ENCODE measurements at places on chromosomes 3 and 15.

GRCh38 chr3:87359826-87360225 lies 83.4 kb upstream of the POU1F1 start:
- no peak for DNase-seq

- no peak for DNase-seq
Measured at GRCh38 chr3:15591242-15591641, 10.1 kb downstream of the HACL1 start.

- DNase-seq, result no peak
Measured at GRCh38 chr15:67887776-67888175, 47.9 kb upstream of the RNU6-1 start.

- DNase-seq, result no peak
Measured at GRCh38 chr3:110332629-110333028, 739.0 kb upstream of the NECTIN3 start.

DNA sequence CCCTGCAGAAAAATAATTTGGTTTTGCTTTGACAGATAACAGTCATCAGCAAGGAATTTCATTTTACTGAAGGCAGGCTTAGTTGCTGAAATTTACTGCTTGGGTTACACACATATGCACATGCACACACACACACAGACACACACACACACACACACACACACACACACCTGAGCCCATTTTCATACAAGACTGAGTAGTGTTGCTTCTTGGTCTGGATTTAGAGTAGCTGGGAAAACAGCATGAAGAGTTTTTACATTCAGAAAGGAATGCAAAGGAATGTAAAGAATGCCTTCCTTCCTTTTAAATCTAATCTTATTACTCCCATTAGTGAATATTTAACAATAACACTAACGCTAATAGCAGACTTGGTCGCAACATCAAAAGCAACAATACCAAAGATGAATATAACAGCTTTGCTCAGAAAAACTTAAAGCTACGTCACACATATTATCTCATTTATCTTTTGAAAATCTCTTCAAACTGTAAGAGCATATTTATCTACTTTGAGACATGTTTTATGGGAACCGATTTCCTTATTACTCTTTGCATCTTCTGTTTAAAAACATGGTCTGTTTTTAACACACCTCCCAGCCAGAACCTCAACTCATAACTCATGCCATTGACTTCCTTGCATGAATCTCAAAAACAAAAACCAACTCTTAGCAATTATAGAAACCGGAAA lies 32.5 kb downstream of the RFTN1 start:
- DNase-seq, result no peak

DNA sequence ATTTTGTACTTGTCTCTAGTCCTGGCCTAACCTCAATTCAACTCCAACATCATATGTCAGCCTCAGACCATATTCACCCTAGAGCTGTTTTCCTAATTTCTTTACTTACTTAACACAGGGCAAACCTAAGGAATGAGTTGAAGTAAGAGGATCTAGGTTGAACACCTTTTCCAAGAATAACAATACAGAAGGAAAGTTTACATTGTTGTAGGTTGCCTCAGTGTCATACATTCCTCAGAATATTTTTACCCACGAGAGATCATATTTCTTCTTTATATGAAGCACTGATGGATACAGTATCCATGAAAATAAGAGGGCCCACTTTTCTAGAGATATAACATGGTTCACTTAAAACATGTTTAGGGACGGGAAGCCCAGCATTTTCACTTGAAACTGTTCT lies 369.5 kb downstream of the CNTN6 start:
- no peak for DNase-seq

DNA sequence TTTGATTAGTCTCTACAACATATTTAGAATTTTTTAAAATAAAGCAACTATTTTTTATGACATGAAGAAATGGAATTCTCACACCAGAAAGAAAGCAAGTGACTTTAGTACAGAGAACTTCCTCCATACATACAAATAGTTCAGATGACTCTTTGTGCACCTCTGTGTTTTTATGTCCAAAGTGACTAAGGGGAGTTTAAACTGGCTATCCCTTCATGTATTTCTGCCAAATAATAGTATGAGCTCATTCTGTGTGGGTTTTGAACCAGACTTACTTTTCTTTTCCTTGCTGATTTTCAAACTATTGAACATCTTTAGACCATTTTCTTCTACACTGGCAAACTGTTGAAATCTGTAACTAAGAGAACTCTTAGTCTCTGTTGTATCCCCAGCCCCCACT lies 196.3 kb downstream of the EPHA3 start:
- DNase-seq, result no peak

DNA sequence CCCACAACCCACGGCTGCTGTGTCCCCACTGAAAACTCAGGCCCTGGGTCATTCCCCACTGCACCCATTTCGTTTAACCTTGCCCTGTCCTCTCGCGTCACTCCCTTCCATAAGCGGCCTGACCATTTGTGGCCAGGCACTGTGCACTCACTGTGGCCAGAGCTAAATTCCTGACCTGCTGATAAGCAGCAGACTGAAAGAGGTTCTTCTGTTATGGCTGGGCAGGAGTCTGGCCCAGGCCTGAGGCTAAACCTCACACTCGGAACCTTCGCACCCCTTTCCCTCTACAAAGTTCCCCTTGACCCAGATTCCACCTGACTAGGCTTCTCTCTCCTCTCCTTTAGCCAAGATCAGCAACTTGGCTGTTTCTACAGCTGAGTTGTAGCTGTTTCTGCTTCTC lies 62.3 kb downstream of the ADAMTS17 start:
- DNase-seq, result no peak

DNA sequence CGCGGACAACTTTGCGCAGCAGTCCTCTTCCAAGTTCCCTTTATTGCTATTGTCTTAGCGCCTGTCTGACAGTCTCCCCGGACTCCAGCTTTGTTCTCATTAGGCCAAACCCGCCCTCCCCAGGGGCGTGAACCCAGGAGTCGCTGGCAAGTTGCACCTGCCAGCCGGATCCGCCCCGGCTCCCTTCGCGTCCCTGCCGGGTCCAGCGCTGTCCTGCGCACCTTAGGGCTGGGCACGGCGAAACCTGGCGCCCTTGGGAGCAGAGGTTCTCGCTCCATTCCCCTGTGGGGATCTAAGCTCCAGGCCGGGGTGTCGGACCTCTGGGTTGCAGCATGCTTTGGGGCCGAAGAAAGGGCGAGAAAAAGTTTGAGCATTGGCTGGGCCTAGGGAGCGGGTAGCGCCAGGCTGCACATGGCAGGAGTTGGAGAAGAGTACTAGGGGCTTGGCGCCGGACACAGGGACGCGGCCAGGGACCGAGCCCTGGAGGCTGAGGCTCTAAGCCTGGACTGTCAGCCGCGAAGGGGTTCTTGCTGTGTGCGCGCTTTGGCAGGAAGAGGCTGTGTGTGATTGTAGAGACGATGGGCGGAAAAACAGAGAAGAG lies 335.1 kb upstream of the THRB start:
- no peak for DNase-seq

DNA sequence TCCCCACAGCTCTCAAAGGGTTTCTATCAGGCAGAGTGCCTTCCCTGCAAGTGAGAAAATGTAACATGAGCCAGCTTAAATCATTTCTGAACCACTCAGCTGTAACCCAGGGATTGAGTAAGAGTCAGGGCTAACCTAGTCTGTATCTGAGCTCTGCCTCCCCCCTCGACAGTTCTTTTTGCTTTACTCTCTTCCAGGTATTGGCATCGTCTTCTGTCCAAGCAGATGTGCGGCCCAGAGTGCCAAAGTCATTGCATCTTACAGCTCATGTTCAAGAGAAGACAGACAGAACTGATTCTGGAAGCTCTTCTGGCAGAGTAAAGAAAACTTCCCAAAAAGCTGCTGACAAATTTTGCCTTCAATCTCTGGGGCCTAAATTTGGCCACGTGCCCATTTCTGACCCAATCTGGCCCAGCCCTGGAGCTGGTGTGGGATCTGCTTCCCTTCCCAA lies 74.8 kb downstream of the ABHD5 start:
- no peak for DNase-seq

- no peak for DNase-seq
Measured at GRCh38 chr3:139811331-139811730, 123.7 kb upstream of the CLSTN2 start.

- DNase-seq, result no peak
Measured at GRCh38 chr3:105022813-105023212, 343.9 kb upstream of the ALCAM start.

GRCh38 chr15:100438570-100438969 lies 90.2 kb downstream of the CERS3 start:
- peak; percentile 56 for DNase-seq

- DNase-seq, result no peak
Measured at GRCh38 chr3:126211569-126211968, 31.2 kb upstream of the ALDH1L1 start.

DNA sequence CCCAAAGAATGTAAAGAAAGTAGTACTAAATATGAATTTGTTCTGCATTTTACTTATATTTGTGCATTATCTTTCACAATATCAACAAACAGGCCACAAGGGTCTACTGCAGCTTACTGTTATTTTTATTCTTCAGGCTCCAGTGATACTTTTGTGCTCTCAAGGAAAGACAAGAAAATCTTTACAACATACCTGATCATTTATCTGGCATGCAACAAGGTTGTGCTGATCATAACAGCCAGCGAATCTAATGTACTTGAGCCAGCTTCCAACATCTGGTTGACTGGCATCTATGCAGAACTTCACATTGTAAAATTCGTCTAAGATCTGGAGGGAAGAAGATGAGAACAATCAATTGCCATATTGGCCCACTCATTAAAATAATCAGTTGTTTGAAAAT lies 520.0 kb downstream of the MECOM start:
- no peak for DNase-seq

GRCh38 chr3:122681974-122682409 lies 1.4 kb downstream of the PARP14 start:
- DNase-seq, result no peak

DNA sequence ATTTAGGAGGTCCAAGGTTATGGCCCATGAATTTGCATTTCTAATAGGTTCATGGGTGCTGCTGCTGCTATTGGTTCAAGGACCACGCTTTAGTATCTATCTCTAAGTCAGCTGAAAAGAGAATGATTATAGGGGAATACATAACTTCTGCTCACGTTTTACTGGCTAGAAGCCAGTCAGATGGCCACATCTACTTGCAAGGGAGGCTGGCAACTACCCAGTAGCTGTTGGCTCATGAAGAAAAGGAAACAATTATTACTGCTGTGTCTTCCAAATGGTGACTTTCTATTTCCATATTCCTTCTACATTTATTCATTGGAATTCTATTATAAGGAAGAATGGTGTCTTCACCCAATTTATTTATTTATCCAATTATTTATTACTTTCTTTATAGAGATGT lies 54.2 kb downstream of the SLC25A36 start:
- DNase-seq, result no peak

GRCh38 chr15:27575521-27575920 lies 523.6 kb downstream of the OCA2 start:
- no peak for DNase-seq

DNA sequence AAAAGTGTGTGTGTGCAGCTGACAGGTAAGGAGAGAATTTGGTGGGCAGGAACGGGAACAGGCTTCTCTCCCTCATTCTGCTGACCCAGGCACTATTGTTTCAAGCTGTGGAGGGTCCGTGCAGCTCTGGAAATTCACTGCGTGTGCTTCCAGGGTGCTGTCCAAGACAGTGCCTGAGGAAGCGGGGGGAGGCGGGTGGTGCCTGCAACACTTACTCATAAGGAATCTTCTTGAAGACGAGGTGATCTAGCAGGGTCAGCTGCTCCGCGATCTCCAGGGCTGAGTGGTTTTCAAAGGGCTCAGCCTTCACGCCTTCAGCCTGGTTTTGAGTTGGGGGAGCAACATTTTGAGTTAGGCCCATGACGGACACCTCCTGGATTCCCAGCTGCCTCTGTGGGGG lies 46.6 kb upstream of the CTSH start:
- DNase-seq, result no peak

- no peak for DNase-seq
Measured at GRCh38 chr3:80983753-80984152, 777.7 kb downstream of the GBE1 start.

DNA sequence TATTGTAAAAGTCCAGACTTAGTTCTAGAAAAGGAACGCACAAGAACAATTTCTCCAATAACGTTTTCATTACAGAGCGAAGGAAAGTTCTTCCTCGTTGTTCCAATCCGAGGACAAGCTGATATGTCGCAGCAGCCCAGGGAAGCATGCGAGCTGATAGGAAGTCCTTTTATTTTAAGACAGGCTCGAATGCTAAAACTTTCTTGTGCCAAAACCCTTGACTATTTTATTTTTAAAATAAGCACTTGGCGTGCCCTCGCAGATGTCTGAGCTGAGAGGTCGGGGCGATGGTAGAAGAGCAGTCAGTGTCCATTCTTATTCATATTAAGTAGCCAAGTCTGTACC lies 433 bp upstream of the MITF start:
- DNase-seq, result no peak

- DNase-seq, result no peak
Measured at GRCh38 chr3:48685293-48685602, 467 bp downstream of the NCKIPSD start.

GRCh38 chr3:28198974-28199373 lies 42.4 kb upstream of the CMC1 start:
- no peak for DNase-seq

DNA sequence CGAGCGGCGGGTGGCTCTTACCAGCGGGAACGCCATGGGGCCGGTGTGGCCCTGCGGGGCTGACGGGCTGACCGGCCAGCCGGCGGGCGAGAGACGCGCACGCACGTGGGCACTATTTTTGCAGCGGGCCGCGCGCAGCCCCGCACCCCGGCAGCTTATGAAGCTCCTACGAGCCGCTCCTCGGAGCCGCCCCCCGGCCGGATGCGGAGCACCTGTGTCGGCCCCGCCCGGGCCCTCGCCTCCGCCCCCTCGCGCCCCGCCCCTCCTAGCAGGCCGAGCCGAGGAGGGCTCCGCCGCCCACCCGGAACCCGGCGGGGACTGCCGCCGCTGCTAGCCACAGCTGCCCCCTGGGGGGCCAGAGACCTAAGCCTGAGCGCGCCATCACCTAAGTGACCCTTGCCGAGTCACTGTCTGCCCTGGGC lies 683 bp upstream of the CPEB1 start:
- DNase-seq, result peak; percentile 66

DNA sequence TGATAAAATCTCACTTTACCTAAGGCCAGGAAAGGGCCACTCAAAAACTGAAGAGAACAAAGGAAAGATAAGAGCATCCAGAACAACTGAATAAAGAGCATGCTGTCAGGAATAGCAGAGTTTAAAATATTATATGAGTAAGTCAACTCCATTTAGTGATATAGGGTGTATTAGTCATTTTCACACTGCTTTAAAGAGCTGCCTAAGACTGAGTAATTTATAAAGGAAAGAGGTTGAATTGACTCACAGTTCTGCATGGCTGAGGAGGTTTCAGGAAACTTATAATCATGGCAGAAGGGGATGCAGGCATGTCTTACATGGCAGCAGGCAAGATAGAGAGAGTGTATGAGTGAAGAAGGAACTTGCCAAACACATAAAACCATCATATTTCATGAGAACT lies 778.0 kb upstream of the NECTIN3 start:
- no peak for DNase-seq

DNA sequence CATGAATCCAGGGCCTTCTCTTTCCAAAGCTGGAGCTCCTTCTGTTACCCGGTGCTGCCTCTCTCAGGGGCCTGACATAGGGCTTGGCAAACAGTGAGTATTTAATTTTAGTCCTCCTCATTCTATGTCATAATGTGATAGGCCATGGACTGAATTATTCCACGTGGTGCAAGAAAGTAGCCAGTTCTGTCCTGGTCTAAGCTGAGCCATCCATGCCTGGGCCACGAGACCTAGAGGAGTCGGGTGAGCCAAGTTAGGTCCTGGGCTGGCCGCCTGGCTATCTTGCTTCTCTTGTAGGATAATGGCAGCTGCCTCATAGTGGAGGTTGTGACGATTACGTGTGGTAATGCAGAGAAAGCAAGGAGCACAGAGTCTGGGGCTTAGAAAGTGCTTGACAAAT lies 170.6 kb downstream of the FAM43A start:
- DNase-seq, result no peak

GRCh38 chr3:106184540-106185457 lies 316.0 kb upstream of the CBLB start:
- DNase-seq, result no peak
